ENCODE measurements at places on chromosomes 3 and 15.

DNA sequence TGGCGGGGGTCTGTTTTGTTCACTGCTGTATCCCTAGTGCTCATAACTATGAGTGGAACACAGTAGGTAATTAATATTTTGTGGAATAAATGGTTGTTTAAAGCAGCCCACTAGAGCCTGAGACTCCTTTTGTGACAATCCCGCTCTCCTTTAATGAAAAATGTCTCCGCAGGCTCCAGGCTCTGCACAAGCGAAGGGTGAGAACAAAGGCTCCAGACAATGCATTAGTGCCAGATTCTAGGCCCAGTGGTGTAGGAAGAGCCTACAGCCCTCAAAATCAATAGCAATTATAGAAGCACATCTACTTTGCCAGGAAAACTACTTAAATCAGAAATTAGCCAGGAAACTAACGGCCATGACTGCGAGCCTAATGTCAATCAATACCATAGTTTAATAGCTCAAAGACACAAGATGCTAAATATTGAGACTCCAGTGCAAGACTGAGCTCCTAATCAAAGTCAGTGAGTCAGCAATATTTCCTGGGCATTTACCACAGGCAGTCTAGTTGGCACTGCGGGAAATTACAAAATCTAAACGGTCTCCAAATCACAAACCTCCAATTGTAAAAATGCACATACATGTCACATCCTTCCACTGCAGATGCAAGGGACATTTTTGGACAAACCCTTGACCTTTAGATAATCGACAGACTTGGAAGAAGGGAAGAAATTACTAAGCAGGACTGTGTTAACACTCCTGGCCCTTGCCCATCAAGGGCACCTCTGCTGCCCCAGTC, 2.3 kb downstream of the ANXA2 start:
- DNase-seq, result peak; percentile 69

DNA sequence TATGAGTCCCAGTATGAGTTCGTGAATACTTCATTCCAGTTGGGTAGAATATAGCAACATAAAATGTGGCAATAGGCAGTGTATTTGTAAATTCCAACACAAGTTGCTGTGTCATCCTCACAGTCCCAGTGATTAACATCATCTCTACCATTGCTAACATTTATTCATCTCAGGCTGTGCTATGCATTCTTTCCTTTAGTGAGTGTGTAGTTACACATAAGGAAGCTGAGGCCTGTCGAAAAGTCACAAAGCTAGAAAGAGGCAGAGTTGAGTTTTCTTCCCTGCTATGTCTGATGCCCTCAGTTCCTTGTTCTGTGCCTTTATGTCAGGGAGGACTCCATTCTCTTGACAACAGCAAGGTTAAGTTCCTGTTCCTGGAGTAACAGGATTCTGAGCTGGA, 96.4 kb downstream of the FNDC3B start:
- DNase-seq, result peak; percentile 93

- DNase-seq, result peak; percentile 28
These were observed 106.0 kb downstream of the MYH15 start for GRCh38 chr3:108404368-108404767.

GRCh38 chr3:145492456-145492855, 668.5 kb downstream of the PLOD2 start:
- DNase-seq, result no peak

- no peak for DNase-seq
These were observed 110.4 kb downstream of the OTOL1 start for GRCh38 chr3:161607056-161607455.

GRCh38 chr3:180284331-180285110, 247.8 kb upstream of the PEX5L start:
- DNase-seq, result peak; percentile 71

DNA sequence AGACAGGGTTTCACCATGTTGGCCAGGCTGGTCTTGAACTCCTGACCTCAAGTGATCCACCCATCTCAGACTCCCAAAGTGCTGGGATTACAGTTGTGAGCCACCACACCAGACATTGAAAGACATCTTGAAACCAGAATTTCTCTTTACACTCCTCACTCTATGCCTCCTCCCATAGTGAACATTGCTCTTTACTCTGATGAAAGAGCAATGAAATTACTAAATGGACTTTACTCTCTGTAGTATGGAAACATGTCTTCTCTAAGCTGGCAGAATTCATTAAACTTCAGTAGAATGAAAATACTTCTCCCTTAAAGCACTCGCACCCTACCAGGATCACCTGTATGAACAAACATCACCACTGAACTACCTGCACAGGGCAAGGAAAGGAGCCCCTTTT, 27.8 kb upstream of the TFG start:
- DNase-seq, result no peak

GRCh38 chr15:101600035-101600434, 52.1 kb downstream of the TM2D3 start:
- no peak for DNase-seq

DNA sequence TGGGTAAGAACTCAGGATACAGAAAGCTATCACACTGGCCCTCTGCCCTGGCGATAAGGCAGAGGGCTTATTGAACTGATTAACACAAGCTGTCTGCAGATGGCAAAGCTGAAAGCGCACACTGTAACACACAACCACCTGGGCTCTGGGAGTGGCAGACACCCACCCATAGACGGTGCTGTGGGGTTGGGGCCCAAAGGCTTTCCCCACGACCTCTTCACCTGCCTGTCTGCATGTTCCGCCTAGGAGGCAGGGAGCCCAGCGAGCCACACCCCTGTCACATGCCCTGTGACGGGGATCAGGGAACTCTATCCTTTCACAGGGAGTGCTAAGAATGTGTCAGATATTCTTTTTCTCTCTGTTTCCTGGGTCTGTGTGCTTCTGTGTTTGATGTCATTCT, 12.1 kb upstream of the TFG start:
- no peak for DNase-seq

DNA sequence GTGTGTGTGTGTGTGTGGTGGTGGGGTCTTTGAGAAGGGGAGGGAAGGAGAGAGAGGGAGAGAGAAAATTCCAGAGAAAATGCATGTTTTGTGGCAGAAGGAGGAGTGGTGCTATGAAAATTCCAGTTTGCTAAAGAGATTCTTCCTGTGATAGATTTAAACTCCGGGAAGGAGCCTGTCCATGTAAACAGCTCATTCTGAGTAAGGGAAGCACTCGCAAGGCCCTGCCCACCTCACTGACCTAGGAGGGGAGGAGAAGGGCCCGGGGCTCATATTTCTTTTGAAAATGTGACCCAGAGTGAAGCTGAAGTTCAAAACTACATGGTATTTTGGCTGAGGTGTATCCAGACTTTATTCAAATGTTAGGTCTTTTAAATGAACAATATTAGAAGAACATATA, 41.3 kb downstream of the ADAMTSL3 start:
- DNase-seq, result no peak

GRCh38 chr3:66336333-66336766, 115.5 kb downstream of the SLC25A26 start:
- peak; percentile 12 for DNase-seq

GRCh38 chr3:127028781-127029657, 46.1 kb downstream of the PLXNA1 start:
- DNase-seq, result no peak

GRCh38 chr15:68651916-68652525, 73.2 kb downstream of the CORO2B start:
- DNase-seq, result peak; percentile 57

DNA sequence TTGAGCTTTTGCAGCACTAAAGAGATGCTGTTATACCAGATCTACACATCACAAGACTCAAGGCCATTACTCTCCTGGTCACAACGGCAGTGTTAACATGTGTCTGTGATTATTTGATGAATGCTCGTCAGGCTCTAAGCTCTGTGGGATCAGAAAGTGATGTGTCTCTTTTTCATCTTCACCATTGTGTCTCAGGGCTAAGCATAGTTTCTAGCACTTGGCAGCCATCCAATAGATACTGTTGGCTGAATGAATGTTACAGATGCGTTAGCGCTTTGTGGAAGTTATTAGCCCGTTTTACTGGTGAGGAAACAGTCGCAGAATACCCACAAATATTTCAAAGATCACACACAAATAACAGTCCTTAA, 1.2 kb upstream of the FAM81A start:
- peak; percentile 7 for DNase-seq

GRCh38 chr3:30496066-30496966, 110.1 kb upstream of the TGFBR2 start:
- DNase-seq, result peak; percentile 91

DNA sequence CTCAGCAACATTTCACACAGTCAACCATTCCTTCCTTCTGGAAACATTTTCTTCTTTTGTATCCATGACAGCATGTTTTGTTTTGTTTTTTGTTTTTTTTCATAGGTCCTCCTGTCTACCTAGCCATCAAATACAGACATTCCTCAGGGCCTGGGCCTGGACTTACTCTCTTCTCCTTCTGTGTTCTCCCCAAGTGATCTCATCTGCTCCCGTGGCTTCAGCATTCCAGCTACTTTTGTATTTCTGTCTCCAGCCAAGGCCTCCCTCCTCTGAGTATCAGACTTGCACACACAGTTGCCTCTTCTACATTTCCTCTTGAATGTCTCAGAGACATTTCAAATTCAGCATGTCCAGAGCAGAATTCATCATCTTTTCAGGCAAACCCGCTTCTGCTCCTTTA, 82.4 kb downstream of the HCN4 start:
- peak; percentile 35 for DNase-seq

- DNase-seq, result peak; percentile 10
These were observed 160.5 kb downstream of the ANO10 start for GRCh38 chr3:43461345-43461744.

DNA sequence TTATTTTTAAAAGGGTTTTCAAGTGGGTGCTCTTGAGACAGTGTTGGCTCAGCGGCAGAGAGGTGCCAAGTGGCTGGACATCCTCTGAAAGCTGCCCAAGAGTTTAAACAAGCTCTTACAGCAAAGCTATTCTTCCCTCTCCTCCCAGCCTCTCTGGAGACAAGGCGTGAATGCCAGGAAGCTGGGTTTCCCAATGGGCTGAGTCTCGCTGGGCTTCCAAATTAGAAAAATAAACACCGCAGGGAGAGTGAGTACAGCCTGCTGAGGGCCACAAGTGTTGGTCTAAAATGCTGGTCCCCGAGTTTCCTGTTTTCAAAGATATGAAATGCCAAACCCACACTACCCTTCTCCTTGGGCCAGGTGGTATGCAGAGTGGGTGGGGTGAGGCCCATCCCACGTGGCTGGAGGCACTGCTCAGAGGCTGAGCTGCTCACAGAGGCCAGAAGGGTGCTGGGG, 36.4 kb downstream of the ZDHHC3 start:
- DNase-seq, result no peak

- DNase-seq, result no peak
These were observed 19.5 kb downstream of the RYK start for GRCh38 chr3:134231131-134231530.

GRCh38 chr3:24937228-24937627, 442.6 kb upstream of the THRB start:
- DNase-seq, result no peak

DNA sequence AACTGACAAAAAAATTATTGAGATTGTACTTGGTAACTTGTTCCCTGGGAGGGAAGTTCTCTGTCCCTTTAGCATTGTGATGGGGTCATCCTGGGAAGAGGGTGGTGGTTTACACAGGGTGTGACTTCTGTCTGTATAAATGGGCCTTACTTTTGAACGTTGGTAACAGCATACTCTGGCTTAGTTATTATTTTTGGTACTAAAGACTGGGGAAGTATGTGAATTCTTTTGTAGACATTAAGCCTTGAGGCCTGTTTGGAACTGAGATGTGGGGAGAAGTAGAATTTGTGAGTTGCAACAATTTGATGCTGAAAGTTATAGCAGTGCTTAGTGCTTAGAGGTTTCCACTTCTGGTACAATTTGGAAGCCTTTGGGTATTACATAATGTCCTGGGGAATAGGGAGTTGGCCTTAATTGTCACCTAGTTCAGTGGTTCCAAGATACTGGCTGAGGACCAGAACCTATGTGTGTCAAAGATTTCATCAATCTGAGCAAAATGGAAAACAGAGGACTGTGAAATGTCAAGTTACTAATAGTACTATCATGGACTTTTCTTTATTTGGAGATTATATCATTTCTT, 15.9 kb downstream of the TLNRD1 start:
- no peak for DNase-seq

DNA sequence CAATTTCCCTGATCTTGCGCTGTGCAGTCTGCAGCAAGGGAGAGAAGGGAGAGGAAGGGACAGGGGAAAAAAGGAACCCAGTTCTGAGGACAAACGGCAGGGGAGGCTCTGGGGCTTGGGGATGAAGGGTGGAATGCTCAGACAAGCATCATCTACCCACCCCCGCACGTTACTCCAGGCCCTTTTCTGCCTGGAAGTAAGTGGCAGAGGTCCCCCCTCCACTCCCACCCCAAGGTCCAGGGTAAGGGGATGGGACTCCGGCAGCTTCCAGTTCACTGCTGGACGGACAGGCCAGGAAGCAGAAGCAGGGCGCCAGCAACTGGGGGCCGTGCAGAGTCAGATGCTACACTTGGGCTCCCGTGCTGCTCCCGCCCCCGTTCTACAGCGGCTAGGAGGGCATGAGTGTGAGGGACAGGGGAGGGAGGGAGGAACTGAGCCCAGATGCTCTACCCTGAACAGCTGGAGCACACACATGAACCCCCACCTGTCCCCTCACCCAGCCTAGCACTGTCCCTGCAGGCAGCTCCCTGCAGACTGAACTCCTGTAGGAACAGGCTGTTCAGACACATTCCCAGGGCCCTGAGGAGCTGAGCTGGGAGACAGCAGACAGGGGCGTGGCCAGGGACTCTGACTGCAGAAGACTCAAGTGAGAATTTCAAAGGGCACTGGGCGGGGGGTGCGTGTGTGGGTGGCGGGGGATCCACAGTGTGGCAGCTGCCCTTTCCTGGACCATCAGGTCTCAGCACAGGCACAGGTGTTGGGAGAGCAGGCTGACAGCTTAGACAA, 59.7 kb downstream of the SENP2 start:
- no peak for DNase-seq

GRCh38 chr15:20369500-20369899, 172.1 kb downstream of the GOLGA6L6 start:
- no peak for DNase-seq

DNA sequence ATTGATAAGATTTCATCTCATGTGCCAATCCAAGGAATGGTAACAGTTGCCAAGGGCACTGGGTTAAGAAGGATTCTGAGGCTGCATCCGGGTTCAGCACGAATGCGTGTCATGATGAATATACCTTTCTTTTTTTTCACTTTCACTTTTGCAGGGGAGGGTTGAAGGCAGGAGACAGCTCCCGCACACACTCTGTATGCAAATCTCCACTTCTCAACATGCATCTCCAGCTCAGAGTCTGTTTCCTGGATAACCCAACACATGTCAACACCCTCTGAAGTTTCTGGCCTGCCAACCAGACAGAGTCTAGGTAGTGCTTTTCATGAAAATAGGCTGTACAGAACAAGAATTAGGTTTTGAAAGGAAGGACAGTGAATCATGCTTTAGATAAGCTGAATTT, 21.6 kb downstream of the B4GALT4 start:
- no peak for DNase-seq

Data from GM23248 (cell line).